ENCODE measurements at places on chromosomes 2 and 18. TPM values are rescaled to one million over a fixed set of nuclear protein-coding genes. Genes with fewer than 3 reads are reported as not detected.

KIAA2012 gene
- total RNA-seq, result not detected

MERTK gene
- total RNA-seq, result 35.0 TPM

CNNM4 gene
- 3.9 TPM for total RNA-seq

KLHL14 gene
- total RNA-seq, result under 0.01 TPM

FARSB gene
- total RNA-seq, result 30.2 TPM

ATG4B gene
- 72.5 TPM for total RNA-seq

RSAD2 gene
- total RNA-seq, result 0.33 TPM

GAREM2 gene
- 1.5 TPM for total RNA-seq

SPP2 gene
- not detected for total RNA-seq

CD28 gene
- total RNA-seq, result under 0.01 TPM

TFPI gene
- 693 TPM for total RNA-seq

EFR3B gene
- 0.67 TPM for total RNA-seq

CIB4 gene
- not detected for total RNA-seq

SATB2 gene
- 1.3 TPM for total RNA-seq

TTC21B gene
- 28.4 TPM for total RNA-seq

RUFY4 gene
- 0.29 TPM for total RNA-seq

NETO1 gene
- total RNA-seq, result not detected

GALR1 gene
- total RNA-seq, result not detected

RNF152 gene
- total RNA-seq, result 123 TPM

EPAS1 gene
- total RNA-seq, result 392 TPM

DSG3 gene
- not detected for total RNA-seq

CCDC93 gene
- 39.7 TPM for total RNA-seq

CRYBA2 gene
- total RNA-seq, result not detected

OR6B2 gene
- total RNA-seq, result not detected

FIGN gene
- 0.98 TPM for total RNA-seq

DPP4 gene
- total RNA-seq, result 16.0 TPM

CCDC142 gene
- 22.9 TPM for total RNA-seq

PKDCC gene
- total RNA-seq, result 3.9 TPM

HTR2B gene
- total RNA-seq, result 1.3 TPM

SERPINB2 gene
- 0.65 TPM for total RNA-seq

ACTG2 gene
- total RNA-seq, result 0.67 TPM

RAB6C gene
- total RNA-seq, result not detected

SMAD2 gene
- total RNA-seq, result 37.6 TPM

PFN4 gene
- not detected for total RNA-seq

ZSWIM2 gene
- total RNA-seq, result 0.10 TPM

ELAC1 gene
- 7.1 TPM for total RNA-seq

RAD51AP2 gene
- not detected for total RNA-seq

HOXD4 gene
- total RNA-seq, result 9.4 TPM

XRCC5 gene
- 267 TPM for total RNA-seq

AGXT gene
- not detected for total RNA-seq

ANKRD62 gene
- total RNA-seq, result not detected

BOLL gene
- not detected for total RNA-seq

LHCGR gene
- total RNA-seq, result not detected

TMEM37 gene
- 0.33 TPM for total RNA-seq

REG3G gene
- total RNA-seq, result not detected

GKN1 gene
- not detected for total RNA-seq

FER1L5 gene
- total RNA-seq, result not detected

PREB gene
- total RNA-seq, result 39.0 TPM

VRK2 gene
- 44.1 TPM for total RNA-seq

MROH2A gene
- total RNA-seq, result not detected

COQ10B gene
- 25.8 TPM for total RNA-seq

MTX2 gene
- 25.5 TPM for total RNA-seq

BOLA3 gene
- total RNA-seq, result 25.5 TPM

GALNT5 gene
- not detected for total RNA-seq

CBLN2 gene
- total RNA-seq, result 0.98 TPM

LIMS4 gene
- total RNA-seq, result 111 TPM

CUL3 gene
- 60.4 TPM for total RNA-seq
